ENCODE measurements at places on chromosomes 11 and 22. TPM values are rescaled to one million over a fixed set of nuclear protein-coding genes. Genes with fewer than 3 reads are reported as not detected.

DNA sequence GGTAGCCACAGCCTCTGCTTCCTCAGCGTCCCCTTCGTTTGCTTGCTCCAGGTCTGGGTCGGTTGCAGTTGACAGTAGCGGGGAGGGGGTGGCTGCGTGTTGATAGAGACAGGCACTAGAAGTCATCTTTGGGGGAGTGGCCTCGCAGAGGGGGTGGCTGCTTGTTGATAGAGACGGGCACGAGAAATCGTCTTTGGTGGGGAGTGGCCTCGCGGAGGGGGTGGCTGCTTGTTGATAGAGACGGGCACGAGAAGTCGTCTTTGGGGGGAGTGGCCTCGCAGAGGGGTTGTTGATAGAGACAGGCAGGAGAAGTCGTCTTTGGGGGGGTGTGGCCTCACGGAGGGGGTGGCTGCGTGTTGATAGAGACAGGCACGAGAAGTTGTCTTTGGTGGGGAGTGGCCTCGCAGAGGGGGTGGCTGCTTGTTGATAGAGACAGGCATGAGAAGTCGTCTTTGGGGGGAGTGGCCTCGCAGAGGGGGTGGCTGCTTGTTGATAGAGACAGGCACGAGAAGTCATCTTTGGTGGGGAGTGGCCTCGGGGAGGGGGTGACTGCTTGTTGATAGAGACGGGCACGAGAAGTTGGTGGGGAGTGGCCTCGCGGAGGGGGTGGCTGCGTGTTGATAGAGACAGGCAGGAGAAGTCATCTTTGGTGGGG, 328.3 kb downstream of the TBC1D22A start:
- H3K36me3 ChIP-seq = no peaks in the 10 kb centered on the region
- H3K4me1 ChIP-seq = no peaks in the 10 kb centered on the region
- H3K27me3 ChIP-seq = no peaks in the 10 kb centered on the region

GRCh38 chr11:134846328-134847082, 434.5 kb upstream of the B3GAT1 start:
- no peaks in the 10 kb centered on the region for H3K36me3 ChIP-seq
- no peak overlapping the region for H3K4me3 ChIP-seq
- DNase-seq = no peak

- no peak overlapping the region for H3K27ac ChIP-seq
- H3K4me3 ChIP-seq = no peak overlapping the region
- peaks cover 7% of the 10 kb centered on the region for H3K36me3 ChIP-seq
- H3K27me3 ChIP-seq = no peaks in the 10 kb centered on the region
- no peak for DNase-seq
- H3K4me1 ChIP-seq = no peaks in the 10 kb centered on the region
Measured at GRCh38 chr11:68927280-68928135, 23.8 kb downstream of the IGHMBP2 start.

DNA sequence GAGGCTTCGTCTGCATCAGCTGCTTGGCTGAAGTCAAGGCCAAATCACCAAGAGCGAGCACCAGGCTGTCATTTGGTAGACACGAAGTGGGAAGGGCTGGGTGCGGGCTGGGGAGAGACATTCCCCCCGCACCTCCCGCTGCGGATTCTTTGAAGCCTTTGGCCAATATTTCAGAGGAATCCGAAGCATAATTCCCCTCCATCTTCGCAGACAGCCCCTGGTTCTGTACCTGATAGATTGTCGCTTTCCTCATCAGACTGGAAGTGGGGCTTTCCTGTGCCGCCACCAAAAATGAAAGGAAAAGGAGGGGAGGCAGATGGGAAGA, 15.3 kb downstream of the BLID start:
- H3K4me3 ChIP-seq = no peak overlapping the region
- no peak for DNase-seq
- H3K36me3 ChIP-seq = no peaks in the 10 kb centered on the region
- no peaks in the 10 kb centered on the region for H3K27me3 ChIP-seq
- no peaks in the 10 kb centered on the region for H3K4me1 ChIP-seq

DNA sequence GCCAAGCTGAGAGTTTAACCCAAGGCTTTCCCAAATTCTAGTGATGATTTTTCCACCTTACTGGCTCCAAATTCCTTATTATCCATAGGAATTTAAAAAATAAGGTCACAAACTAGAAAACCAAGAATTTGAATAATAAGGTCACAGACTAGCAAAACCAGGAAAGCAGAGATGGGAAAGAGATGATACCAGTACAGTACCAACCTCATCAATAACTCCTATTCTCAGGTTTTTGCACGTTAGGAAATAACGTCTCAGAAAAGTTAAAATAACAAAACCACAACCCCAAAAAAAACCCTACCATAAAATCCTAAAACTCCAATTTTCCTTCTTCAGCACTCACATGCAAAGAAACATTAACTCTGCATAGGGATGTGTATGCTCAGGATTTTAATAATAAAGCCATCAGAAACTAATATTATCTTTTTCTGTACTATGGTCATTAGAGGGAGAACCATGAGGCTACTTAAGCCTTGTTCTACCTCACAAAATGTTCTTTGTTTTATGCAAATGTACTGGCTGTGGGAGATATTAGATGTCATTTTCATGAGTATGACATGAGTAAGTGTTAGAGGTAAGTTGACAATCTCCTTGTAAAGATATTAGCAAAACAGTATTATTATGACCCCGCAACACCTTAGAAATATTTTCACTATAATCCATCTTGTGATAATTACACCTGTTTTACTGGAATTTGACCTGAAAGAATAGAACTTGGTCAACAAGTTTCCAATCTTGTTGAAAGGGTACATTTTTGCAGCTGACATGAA, 16.1 kb upstream of the EED start:
- H3K36me3 ChIP-seq = no peaks in the 10 kb centered on the region
- no peaks in the 10 kb centered on the region for H3K27me3 ChIP-seq
- H3K4me3 ChIP-seq = no peak overlapping the region
- DNase-seq = no peak
- no peaks in the 10 kb centered on the region for H3K4me1 ChIP-seq

FXYD2 gene
- 3.1 TPM for total RNA-seq

SOX10 gene
- not detected for total RNA-seq

DNA sequence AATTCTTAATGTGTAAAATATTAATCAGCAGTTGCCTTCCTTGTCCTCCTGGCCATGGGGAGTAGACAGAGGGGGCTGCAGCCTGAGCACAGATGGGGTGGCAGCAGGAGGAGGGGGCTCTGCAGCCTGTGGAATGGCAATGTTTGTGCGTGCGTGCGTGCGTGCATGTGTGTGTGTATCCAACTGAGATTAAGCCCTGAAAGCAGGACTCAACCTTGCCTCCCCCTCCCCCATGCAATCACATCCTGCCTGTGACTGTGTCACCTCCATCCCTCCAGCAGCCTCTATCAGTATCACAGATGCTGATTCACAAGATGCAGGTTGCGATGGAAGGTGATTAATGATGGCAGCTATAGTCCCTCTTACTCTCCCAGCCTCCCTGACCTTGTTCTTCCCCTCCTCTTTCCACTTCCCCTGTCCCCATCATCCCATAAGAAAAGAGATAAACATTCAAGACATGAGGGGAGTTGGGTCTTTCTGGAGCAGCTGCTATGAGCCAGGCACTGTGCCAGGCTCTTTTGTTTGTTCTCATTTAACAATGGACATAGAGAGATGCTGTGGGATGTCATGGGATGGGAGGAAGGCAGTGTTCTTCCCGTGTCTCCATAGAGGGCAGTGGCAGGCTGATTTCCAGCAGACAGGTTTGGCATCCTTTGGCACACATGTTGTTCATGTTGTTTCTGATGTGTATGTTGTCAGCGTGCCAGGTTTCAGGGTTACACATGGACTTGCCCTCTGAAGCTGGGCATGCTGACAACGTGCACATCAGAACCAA, 43.8 kb upstream of the NECTIN1 start:
- no peaks in the 10 kb centered on the region for H3K27me3 ChIP-seq
- no peak for DNase-seq
- no peaks in the 10 kb centered on the region for H3K4me1 ChIP-seq

GRCh38 chr22:20087319-20088262, 7.5 kb downstream of the DGCR8 start:
- H3K4me1 ChIP-seq = peaks cover 12% of the 10 kb centered on the region
- no peak overlapping the region for H3K4me3 ChIP-seq
- no peak overlapping the region for H3K27ac ChIP-seq
- H3K36me3 ChIP-seq = peaks cover 26% of the 10 kb centered on the region

TMEM191B gene
- not detected for total RNA-seq

GRCh38 chr11:34234086-34234740, 123.6 kb downstream of the ABTB2 start:
- H3K27ac ChIP-seq = peak overlapping the region; percentile 39
- H3K36me3 ChIP-seq = no peaks in the 10 kb centered on the region
- peaks cover 8% of the 10 kb centered on the region for H3K4me1 ChIP-seq
- no peaks in the 10 kb centered on the region for H3K27me3 ChIP-seq

GRCh38 chr11:117192401-117192875, 6.7 kb upstream of the TAGLN start:
- H3K27ac ChIP-seq = no peak overlapping the region
- no peak for DNase-seq
- no peak overlapping the region for H3K4me3 ChIP-seq
- peaks cover 51% of the 10 kb centered on the region for H3K36me3 ChIP-seq
- H3K27me3 ChIP-seq = no peaks in the 10 kb centered on the region

DNA sequence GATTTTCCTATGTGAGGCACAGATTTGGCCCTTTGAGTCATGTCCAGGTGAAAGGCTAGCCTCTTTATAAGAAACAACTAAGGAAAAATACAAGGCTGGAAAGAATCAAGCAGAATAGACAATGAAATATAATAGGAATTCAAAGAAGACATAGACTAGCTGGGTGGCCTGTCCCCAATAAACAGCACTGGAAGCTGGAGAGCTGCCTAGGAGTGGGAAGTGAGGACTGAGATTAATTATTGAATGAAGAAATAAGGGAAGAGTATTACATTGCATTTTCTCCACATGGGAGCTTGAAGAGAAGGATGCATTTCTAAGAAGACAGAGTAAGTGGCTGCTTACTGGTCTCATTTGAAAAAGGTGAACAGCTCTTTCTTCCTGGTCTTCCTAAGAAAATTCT, 100.0 kb downstream of the CCDC34 start:
- no peak overlapping the region for H3K4me3 ChIP-seq
- DNase-seq = no peak
- no peak overlapping the region for H3K27ac ChIP-seq
- no peaks in the 10 kb centered on the region for H3K4me1 ChIP-seq
- peaks cover 3% of the 10 kb centered on the region for H3K27me3 ChIP-seq
- H3K36me3 ChIP-seq = no peaks in the 10 kb centered on the region

GRCh38 chr11:75013051-75013450, 24.3 kb downstream of the NEU3 start:
- no peaks in the 10 kb centered on the region for H3K4me1 ChIP-seq
- H3K36me3 ChIP-seq = no peaks in the 10 kb centered on the region
- H3K27ac ChIP-seq = no peak overlapping the region
- H3K4me3 ChIP-seq = no peak overlapping the region
- DNase-seq = no peak
- no peaks in the 10 kb centered on the region for H3K27me3 ChIP-seq

SMTNL1 gene
- total RNA-seq = not detected

- no peak for DNase-seq
- H3K27me3 ChIP-seq = no peaks in the 10 kb centered on the region
- H3K4me1 ChIP-seq = no peaks in the 10 kb centered on the region
- no peak overlapping the region for H3K4me3 ChIP-seq
- no peaks in the 10 kb centered on the region for H3K36me3 ChIP-seq
Measured at GRCh38 chr11:70290361-70291065, 20.0 kb downstream of the PPFIA1 start.

- no peaks in the 10 kb centered on the region for H3K36me3 ChIP-seq
- no peak overlapping the region for H3K4me3 ChIP-seq
- H3K27me3 ChIP-seq = no peaks in the 10 kb centered on the region
- H3K4me1 ChIP-seq = no peaks in the 10 kb centered on the region
Measured at GRCh38 chr11:105968021-105968697, 53.9 kb downstream of the MSANTD4 start.

DNA sequence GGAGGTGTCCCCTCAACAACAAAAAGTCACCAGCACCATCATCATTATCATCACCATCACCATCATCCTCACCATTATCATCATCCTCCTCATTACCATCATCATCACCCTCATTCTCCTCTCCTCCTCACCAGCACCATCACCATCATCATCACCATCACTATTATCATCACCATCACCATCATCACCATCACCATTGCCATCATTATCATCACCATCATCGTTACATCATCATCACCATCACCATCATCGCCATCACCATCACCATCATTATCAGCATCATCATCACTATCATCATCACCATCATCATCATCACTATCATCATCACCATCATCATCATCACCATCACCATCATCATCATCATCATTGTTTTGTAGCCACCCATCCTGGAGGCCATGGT, 212.6 kb downstream of the MN1 start:
- H3K4me1 ChIP-seq = no peaks in the 10 kb centered on the region
- DNase-seq = no peak
- no peaks in the 10 kb centered on the region for H3K36me3 ChIP-seq
- no peak overlapping the region for H3K4me3 ChIP-seq

- H3K27ac ChIP-seq = peak overlapping the region; percentile 87
- no peaks in the 10 kb centered on the region for H3K36me3 ChIP-seq
- DNase-seq = no peak
- H3K27me3 ChIP-seq = no peaks in the 10 kb centered on the region
- peaks cover 11% of the 10 kb centered on the region for H3K4me1 ChIP-seq
Measured at GRCh38 chr22:29604076-29604360, 585 bp downstream of the NF2 start.

- no peaks in the 10 kb centered on the region for H3K27me3 ChIP-seq
- H3K36me3 ChIP-seq = no peaks in the 10 kb centered on the region
- DNase-seq = no peak
- H3K4me1 ChIP-seq = no peaks in the 10 kb centered on the region
- H3K4me3 ChIP-seq = no peak overlapping the region
Measured at GRCh38 chr11:120746836-120747609, 235.5 kb downstream of the GRIK4 start.

UBQLNL gene
- 0.53 TPM for total RNA-seq

DNA sequence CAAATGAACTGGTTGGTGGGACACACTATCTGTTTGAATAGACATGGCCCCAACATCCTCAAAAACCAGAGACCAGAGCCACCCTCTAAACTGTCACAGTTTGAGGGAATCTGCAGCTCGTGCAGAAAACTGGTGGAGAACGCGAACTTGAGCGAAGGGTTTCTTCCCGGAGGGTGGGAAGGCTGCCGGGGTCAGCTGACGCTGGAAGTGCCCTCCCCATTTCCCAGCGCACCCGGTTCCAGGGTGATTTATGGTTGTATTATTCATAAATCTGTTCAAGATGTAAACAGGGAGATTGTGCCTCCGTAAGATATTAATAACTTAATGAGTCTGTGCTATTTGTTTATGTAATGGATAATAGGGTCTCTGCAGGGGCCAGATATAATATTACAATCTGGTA, 1396.7 kb downstream of the BRD1 start:
- no peaks in the 10 kb centered on the region for H3K36me3 ChIP-seq
- no peaks in the 10 kb centered on the region for H3K27me3 ChIP-seq
- no peak for DNase-seq
- H3K27ac ChIP-seq = no peak overlapping the region

CALCA gene
- total RNA-seq = not detected

GRCh38 chr22:46738647-46739093, 618 bp upstream of the CERK start:
- no peaks in the 10 kb centered on the region for H3K36me3 ChIP-seq
- H3K4me1 ChIP-seq = peaks cover 38% of the 10 kb centered on the region
- H3K4me3 ChIP-seq = peak overlapping the region; percentile 45
- peak overlapping the region; percentile 86 for H3K27ac ChIP-seq

GRCh38 chr22:50581950-50582492, 628 bp downstream of the CHKB start:
- peak overlapping the region; percentile 99 for H3K27ac ChIP-seq
- peaks cover 18% of the 10 kb centered on the region for H3K4me1 ChIP-seq
- peak; percentile 34 for DNase-seq
- H3K27me3 ChIP-seq = no peaks in the 10 kb centered on the region
- peak overlapping the region; percentile 80 for H3K4me3 ChIP-seq

Measured in naive thymus-derived CD4-positive, alpha-beta T cell (primary cell).